Stimulated activated CD4-positive, alpha-beta T cell treated with anti-CD3 and anti-CD28 coated beads, Interleukin-15, amount 100 ng/mL, for 48 hours (primary cell): ENCODE measurements at places on chromosomes 3 and 15.

DNA sequence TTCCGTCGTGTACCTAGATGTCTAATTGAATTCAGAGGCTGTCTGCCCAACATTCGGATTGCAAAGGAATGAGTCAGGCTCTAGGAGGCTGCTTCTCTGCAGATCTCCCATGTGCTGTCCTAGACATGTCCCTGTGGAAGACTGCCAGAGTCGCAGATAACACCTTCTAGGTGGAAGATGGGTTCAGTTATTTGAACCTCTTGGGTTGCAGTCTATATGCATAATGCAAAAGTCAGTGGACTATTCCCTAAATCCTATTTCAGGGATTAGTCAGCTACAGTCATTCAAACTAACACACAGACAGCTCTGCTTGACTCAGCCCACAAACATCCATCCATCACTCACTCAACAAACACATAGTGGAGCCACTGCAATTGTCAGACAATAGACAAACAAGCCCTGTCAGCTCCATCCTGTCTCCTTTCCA lies 300.0 kb upstream of the CTNNB1 start:
- no peak for DNase-seq

GRCh38 chr3:119856695-119857094 lies 74.8 kb downstream of the NR1I2 start:
- DNase-seq = no peak

- no peak for DNase-seq
Measured at GRCh38 chr3:37608061-37608702, 253.5 kb upstream of the CTDSPL start.

DNA sequence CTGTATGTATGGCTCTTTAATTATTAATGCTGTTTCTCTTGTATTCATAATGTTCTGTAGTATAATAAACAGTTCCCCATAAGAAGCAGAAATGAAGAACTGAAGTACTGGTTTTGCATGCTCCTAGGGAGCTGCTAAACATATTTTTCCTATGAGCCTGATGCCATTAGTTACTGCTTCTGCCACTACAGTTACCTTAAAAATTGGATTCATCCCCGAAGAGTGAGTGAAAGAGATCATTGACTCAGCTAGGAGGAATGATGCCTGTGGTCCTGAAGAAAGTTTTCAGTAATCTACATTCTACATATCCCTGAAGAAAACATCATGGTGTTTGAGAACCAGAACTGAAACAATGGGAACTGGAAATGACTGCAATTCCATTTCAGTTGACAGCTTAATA lies 37.1 kb upstream of the ST3GAL6 start:
- DNase-seq = no peak

- DNase-seq = no peak
Measured at GRCh38 chr15:58313810-58314592, 117.8 kb upstream of the LIPC start.

- no peak for DNase-seq
Measured at GRCh38 chr3:133940536-133940935, 44.9 kb upstream of the RAB6B start.

DNA sequence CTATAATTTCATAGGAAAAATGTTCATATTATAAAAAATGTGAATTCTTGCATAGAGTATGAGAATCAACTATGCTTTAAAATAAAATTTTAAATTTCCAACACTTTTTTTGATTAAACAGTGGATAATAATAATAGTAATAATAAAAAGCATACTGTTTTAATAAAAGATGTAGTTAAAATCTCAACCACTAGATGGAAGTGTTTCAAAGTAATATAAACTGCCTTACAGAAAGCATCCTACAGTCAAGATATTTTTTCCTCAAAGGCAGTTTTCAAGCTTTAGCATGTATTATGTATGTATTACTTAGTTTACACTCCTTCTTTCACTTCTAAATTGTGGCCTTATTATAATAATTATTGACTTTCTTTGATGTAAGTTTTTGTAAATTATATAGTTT lies 217.5 kb downstream of the CHL1 start:
- no peak for DNase-seq

DNA sequence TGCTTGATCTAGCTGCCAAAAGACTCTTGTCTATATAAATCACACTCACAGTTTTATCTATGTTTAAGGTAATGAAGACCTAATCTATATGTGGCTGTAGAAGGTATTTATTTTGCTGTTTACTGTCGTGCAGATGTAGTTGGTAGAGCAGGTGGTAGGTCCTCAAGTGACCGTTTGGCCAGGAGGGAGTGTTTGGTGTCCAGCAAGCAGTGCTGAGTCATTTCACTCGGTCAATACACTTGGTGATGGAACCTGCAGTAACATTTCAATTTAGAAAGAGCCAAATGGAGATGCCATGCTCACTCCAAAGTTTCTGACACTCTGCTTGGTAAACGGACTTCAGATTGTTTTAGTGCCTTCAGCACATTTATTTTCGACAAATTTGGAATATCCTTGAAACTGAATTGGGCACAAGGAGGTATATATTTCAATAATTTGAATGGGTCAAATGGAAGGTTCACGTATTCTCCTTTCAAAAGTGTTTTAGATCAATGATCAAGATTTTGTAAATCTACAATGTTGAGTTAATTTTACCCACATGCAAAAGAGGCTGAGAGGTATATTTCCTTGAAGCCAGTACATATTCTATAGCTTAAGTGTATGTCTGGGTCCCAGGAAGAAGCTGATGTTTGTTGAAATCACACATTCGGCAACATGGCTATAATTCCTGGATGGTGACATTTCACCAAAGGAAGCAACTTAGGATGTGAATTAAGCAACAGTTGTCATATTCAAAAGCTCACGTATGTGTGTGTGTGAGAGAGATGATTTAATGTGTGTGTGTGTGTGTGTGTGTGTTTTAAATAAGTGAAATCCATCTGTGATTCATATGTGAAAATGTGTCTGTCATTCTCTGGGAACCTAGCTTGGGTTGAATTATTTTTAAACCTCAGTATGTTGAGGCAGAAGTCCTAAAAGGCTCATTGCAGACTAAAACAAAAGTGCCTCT lies 7.7 kb upstream of the CX3CR1 start:
- DNase-seq = no peak

DNA sequence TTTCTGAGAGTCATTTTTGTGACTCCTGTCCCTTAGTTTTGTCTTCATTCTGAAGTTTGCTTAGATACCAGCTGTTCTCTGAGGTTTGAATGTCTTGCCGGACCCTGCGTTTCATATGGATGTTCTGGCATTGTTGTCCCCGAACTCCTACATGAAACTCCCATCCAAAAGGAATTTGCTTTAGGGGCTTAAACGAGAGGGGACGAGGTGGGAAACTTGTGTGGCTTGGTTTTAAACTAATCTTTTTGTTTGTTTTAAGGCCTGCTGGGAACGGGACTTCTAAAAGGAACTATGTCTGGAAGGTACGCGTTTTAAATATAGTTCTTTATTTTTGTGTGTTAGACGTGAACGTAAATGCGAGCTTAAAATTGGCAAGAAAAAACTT lies 679 bp downstream of the RPL35A start:
- DNase-seq = no peak

GRCh38 chr15:41655716-41656115 lies 4.5 kb upstream of the MGA start:
- DNase-seq = no peak

GRCh38 chr3:146077181-146077580 lies 83.8 kb downstream of the PLOD2 start:
- no peak for DNase-seq

- DNase-seq = no peak
Measured at GRCh38 chr3:71753701-71754609, at the start of gene GPR27. TSS of gene GPR27 (plus strand) at chr3:71753855. CDS start at chr3:71754050, 195 bp downstream.

- DNase-seq = no peak
Measured at GRCh38 chr3:122903171-122903570, 108.3 kb downstream of the SLC49A4 start.

DNA sequence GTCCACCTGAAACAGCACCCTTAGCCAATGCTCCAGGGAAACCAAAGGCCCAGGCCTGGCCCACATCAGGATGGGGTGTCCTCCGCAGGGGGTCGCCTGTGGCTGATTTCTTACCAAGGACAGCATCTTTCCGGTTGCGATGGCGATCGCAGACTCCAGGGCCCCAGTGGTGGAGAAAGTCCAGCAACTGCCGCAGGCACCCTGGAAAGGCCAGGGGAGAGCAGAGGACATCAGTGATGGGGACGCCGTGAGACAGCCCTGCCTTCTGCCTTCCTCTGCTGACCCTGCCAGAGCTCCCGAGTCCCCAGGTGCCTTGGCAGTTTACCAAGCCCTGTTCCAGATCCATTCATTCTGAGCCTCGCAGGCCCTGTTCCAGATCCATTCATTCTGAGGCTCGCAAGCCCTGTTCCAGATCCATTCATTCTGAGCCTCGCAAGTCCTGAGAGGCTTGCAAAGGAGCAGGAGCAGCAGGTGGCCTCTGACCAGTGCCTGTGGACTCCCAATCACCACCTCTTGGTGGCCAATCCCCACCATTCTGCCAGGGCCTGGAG lies 12.5 kb downstream of the CTSH start:
- no peak for DNase-seq

DNA sequence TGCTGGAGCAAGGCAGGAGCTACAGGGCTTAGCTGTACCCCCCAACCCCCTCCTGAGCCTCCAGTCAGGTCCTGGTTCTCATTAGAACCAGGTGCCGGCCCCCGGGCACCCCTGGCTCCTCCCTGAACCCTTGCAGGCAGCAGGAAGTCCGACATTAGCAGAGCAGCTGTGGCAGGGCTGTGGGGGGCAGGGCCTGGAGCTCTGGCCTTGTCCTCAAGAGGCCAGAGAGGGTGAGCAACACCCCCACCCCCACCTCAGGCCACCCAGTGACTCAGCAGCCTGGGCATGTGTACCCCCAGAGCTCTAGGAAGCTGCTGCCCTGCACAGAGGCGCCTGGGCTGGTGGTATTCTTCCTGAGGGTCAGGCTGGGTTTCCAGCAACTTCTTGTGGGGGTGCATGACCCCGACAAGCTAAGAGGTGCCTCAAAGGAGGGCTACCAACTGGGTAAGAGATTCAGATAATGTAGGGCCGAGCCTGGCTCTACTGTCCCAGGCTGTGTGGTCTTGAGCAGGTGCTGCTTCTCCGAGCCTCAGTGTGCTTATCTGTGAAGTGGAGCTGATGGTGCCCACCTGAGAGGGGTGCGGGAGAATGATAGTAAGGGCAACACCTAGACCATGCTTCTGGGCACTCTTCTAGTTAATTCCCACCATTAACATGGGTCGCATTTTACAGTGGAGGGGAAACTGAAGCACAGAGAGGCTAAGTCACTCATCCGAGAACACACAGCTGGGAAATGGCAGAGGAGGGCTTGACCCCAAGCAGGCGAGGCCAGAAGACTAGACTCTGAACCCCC lies 16.0 kb downstream of the H1-8 start:
- DNase-seq = no peak

DNA sequence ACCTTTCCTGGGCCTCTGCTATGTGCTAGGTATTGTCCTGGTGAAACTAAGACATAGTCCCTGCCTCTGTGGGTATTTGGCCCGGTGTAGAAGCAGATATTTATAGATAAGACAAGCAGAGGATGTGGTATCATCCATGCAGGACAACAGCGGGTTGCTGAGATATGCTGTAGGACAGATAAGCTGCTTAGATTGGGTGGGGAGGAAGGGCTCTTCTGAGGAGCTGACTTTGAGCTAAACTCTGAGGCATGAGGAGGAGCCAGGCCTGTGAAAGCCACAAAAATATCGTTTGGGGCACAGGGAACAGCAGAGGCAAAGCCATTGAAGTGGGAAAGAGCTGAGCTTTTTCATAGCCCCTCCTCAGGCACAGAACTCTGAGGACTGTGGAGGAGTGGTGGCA lies 492.5 kb upstream of the CFAP20DC start:
- DNase-seq = no peak

DNA sequence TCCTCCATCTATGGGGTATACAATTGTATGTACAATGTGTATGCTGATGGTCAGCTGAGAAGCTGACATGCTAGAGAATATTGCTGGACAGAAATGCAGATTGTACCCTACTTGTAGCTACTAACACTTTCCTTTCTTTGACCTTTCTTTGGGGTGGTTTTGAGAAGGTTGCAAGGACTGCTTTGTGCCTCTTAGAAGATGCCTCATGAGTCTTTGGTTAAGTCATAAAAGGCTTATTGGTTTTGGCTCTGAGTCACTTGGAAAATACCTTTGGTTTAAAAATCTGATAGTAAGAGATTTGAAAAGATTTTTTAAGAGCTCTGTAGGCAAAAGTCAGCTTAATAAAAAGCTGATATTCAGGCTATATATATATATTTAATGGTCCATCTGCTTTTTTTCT lies 71.5 kb downstream of the ZMAT3 start:
- DNase-seq = no peak

DNA sequence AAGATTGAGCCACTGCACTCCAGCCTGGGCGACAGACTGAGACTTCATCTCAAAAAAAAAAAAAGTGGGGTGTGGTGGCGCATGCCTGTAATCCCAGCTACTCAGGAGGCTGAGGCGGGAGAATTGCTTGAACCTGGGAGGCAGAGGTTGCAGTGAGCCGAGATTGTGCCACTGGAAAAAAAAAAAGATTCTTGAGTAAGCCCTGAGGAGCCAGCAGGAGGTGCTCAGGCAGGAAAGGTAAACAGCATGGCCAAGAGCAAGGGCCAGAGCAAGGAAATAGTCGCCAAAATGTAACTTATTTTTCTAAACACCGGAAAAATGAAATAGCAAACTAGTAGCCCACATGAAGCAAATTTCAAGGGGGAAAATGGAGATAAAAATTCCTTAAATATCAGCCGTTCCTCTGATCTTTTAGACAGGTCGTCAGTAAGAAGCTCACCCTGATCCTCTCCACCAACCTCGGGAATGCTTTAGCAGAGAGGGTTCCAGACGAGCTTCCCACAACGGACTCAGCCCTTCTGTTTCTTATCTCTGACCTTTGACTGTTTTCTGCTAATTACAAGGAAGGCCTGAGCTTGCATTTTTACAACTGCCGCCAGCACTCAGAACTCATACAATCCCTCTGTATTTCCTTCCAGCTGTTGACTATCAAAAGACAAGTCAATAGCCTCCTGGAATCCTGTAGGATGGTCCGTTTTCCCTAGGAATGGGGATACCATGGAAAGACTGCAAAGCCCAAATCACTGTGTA lies 45.0 kb upstream of the AKAP13 start:
- DNase-seq = no peak

GRCh38 chr3:21892104-21892503 lies 141.1 kb upstream of the ZNF385D start:
- DNase-seq = no peak

DNA sequence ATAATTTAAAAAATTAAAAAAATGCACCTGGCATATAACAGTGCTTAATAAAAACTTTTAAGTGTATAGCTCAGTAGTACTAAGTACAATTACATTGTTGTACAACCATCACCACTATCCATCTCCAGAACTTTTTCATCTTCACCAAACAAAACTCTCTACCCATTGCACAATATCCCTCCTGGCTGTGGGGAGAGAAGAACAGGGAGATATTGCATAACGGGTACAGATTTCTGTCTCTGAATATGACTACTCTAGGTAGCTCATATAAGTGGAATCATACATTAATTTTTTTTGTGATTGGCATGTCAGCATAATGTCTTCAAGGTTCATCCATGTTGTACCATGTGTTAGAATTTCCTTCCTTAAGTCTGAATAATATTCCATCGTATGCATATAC lies 91.0 kb upstream of the PLAAT1 start:
- DNase-seq = no peak

GRCh38 chr3:52004906-52005395 lies 9.3 kb upstream of the RPL29 start:
- DNase-seq = no peak

- DNase-seq = no peak
Measured at GRCh38 chr15:77020348-77021087, 25.6 kb downstream of the PSTPIP1 start.

- DNase-seq = no peak
Measured at GRCh38 chr3:126541628-126542339, 16.9 kb downstream of the C3orf22 start.
